ENCODE measurements at places on chromosomes 5 and 9. TPM values are rescaled to one million over a fixed set of nuclear protein-coding genes. Genes with fewer than 3 reads are reported as not detected.

DNA sequence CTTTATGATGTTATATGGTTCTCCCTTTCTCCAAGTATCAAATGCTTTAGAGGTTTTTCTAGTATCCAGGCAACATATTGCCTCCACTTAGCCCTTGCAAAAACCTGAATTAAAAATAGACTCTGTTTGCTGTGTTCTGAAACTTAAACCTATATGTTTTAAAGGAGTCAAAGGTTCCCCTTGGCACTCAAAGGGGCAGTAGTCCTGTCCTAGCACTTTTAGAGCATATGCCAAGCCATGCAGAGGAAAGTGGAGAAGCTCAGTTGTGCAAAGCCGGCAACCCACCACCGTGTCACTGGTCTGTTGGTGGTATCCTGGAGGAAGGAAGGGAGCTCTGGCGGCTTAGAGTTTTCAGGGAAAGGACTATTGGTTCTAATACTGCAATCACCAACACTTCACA is 154.3 kb downstream of the PIP5K1B start:
- H3K27ac ChIP-seq = no peak overlapping the region
- no peaks in the 10 kb centered on the region for H3K36me3 ChIP-seq
- H3K27me3 ChIP-seq = peaks cover 8% of the 10 kb centered on the region
- H3K4me1 ChIP-seq = no peaks in the 10 kb centered on the region
- H3K4me3 ChIP-seq = no peak overlapping the region
- DNase-seq = no peak

The NKD2 gene
- 0.86 TPM for total RNA-seq

GRCh38 chr5:172843825-172844576 is 9.9 kb downstream of the ERGIC1 start:
- no peak overlapping the region for H3K27ac ChIP-seq
- H3K27me3 ChIP-seq = no peaks in the 10 kb centered on the region
- peaks cover 11% of the 10 kb centered on the region for H3K4me1 ChIP-seq
- no peaks in the 10 kb centered on the region for H3K36me3 ChIP-seq
- DNase-seq = no peak

- H3K27me3 ChIP-seq = peaks cover 11% of the 10 kb centered on the region
- no peaks in the 10 kb centered on the region for H3K36me3 ChIP-seq
- peaks cover 4% of the 10 kb centered on the region for H3K4me1 ChIP-seq
These were observed 62.1 kb upstream of the FANCC start for GRCh38 chr9:95379630-95380029.

The PRRX2 gene
- 0.57 TPM for total RNA-seq

The LHX2 gene
- not detected for total RNA-seq

The FGFR4 gene
- total RNA-seq = 2.0 TPM

- no peaks in the 10 kb centered on the region for H3K36me3 ChIP-seq
- H3K27ac ChIP-seq = no peak overlapping the region
- no peak for DNase-seq
These were observed 41.3 kb upstream of the MIER3 start for GRCh38 chr5:56993241-56993640.

GRCh38 chr5:85533341-85534047 is 1084.2 kb upstream of the COX7C start:
- no peak overlapping the region for H3K27ac ChIP-seq
- no peaks in the 10 kb centered on the region for H3K27me3 ChIP-seq
- no peak overlapping the region for H3K4me3 ChIP-seq
- no peak for DNase-seq

DNA sequence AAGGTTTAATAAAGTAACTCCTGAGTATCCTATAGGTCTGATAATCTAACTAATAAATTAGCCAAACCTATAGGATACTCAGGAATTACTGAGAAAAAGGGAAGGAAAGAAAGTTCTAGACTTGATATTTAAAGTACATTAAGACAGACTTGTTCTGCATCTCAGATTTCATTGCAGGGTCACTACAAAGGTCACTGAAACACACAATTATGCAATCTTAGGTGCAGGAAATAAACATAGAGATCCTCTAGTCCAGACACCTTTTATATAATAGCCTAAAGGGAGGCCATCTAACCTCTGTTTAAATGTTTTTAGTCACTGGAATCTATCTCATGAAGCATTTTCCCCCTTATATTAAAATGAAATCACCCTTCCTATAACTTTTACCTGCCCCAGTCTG is 1215.7 kb downstream of the MAT2B start:
- no peak overlapping the region for H3K27ac ChIP-seq
- no peak for DNase-seq
- H3K4me1 ChIP-seq = no peaks in the 10 kb centered on the region
- no peaks in the 10 kb centered on the region for H3K27me3 ChIP-seq
- H3K36me3 ChIP-seq = no peaks in the 10 kb centered on the region
- H3K4me3 ChIP-seq = no peak overlapping the region

The FUBP3 gene
- total RNA-seq = 38.5 TPM

DNA sequence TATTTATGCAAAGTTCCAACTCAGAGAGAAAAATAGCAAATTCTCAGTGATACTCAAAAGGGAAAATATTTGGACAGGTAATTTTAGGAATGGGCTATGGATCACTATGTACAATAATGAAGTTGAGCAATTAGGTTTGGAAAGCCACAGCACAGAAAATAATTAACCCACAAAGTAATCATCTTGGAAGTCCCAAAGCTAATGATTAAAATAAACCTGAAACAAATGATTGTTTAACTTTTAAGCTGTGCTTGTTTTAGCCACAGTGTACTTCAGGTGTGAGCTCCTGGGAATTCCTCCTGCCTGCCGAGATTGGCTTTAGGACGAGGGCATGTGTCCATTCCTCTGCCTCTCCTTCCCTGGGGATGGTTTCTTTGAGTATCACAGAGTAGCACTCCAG is 403.9 kb downstream of the ZSWIM6 start:
- H3K36me3 ChIP-seq = no peaks in the 10 kb centered on the region
- peaks cover 5% of the 10 kb centered on the region for H3K27me3 ChIP-seq
- no peak overlapping the region for H3K27ac ChIP-seq
- no peak for DNase-seq

DNA sequence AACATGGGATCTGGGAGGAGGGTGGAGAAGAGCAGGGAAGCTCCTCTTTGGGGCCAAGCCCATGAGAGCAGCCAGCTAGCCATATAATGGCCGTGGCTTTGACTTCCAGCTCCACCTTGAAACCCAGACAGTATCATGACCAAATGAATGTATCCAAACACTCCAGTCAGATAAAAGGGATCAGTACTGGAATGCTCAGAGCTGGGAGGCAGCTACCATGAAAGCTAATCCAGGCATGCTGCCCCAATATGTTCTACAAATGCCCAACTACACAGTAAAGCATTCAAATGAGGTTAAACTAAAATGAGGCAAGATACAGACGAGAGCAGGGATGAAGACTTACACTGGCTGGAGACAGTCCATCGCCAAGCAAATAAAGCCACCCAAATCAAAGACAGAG is 69.4 kb downstream of the FRMD3 start:
- H3K4me1 ChIP-seq = peaks cover 19% of the 10 kb centered on the region
- H3K4me3 ChIP-seq = no peak overlapping the region
- no peak for DNase-seq
- H3K36me3 ChIP-seq = no peaks in the 10 kb centered on the region
- H3K27me3 ChIP-seq = peaks cover 7% of the 10 kb centered on the region

DNA sequence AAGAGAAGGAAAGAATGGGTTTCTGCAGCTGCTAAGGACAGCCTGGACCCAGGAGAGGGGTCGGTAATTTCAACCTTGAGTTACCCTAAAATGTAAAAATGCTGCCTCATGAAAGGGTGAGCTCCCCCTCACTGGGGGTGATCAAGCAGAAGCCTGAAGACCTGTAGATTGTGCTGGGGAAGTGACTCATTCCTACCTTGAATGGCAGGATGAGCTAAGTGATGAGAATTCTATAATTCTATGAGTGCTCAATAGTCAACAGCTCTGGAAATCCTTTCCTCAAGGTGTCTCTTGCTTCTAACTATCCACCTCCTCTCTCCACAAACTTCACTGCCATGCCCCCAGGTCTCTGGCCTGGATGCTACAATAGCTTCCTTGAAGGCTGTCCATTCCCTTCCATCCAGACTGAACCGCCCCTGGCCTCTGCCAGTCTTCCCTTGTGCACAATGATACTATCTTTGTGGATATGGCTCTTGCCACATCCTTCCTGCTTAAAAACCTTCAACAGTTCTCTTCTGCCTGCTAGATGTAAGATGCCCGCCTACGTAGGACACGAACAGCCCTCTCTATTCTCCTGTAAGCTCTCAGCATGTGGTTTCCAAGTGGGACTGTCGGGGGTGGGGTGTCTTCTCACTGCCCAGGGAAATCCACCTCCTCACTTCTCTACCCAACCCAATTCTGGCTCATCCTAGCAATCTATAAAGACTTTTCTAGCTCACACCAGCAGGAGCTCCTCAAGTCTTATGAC is 50.6 kb downstream of the PTPN3 start:
- H3K4me1 ChIP-seq = peaks cover 18% of the 10 kb centered on the region
- H3K4me3 ChIP-seq = no peak overlapping the region

GRCh38 chr5:82624062-82624461 is 345.9 kb upstream of the RPS23 start:
- no peaks in the 10 kb centered on the region for H3K27me3 ChIP-seq
- no peak overlapping the region for H3K4me3 ChIP-seq
- H3K4me1 ChIP-seq = peaks cover 5% of the 10 kb centered on the region
- DNase-seq = no peak
- H3K36me3 ChIP-seq = no peaks in the 10 kb centered on the region

The CFAP157 gene
- total RNA-seq = not detected

DNA sequence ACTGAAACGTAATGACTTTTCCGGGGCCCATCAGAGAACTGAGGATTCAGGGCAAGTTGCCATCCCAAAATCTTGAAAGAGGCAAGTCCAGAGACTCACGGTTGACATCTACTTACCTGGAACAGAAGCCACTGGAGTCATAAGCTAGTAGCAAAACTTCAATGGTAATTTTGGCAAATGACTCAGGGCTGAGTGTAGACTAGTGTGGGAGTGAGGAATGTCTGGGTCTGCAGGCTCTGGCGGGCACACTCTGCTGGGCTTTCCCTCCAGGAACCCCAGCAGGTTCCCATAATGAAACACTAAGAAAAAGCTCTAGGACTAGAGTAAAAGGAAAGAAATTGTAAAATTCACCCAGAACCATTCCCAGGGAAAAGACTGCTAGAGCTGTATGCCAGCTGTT is 122.9 kb upstream of the NFIL3 start:
- H3K4me1 ChIP-seq = no peaks in the 10 kb centered on the region
- H3K27ac ChIP-seq = no peak overlapping the region
- no peak overlapping the region for H3K4me3 ChIP-seq
- no peak for DNase-seq
- H3K27me3 ChIP-seq = peaks cover 14% of the 10 kb centered on the region

- H3K27ac ChIP-seq = no peak overlapping the region
- H3K4me1 ChIP-seq = peaks cover 2% of the 10 kb centered on the region
- no peak overlapping the region for H3K4me3 ChIP-seq
- peaks cover 10% of the 10 kb centered on the region for H3K27me3 ChIP-seq
- no peaks in the 10 kb centered on the region for H3K36me3 ChIP-seq
These were observed 299.4 kb upstream of the RASA1 start for GRCh38 chr5:86968301-86968753.

- no peak for DNase-seq
- no peak overlapping the region for H3K4me3 ChIP-seq
- H3K36me3 ChIP-seq = no peaks in the 10 kb centered on the region
- no peaks in the 10 kb centered on the region for H3K4me1 ChIP-seq
- no peaks in the 10 kb centered on the region for H3K27me3 ChIP-seq
- H3K27ac ChIP-seq = no peak overlapping the region
These were observed 14.1 kb downstream of the FGF1 start for GRCh38 chr5:142671801-142672200.

The ANKRD31 gene
- 0.66 TPM for total RNA-seq

The GRXCR2 gene
- total RNA-seq = not detected

- H3K4me1 ChIP-seq = no peaks in the 10 kb centered on the region
- DNase-seq = no peak
- no peak overlapping the region for H3K27ac ChIP-seq
- no peaks in the 10 kb centered on the region for H3K36me3 ChIP-seq
These were observed 312.6 kb downstream of the DRD1 start for GRCh38 chr5:175131432-175131831.

GRCh38 chr5:32326216-32326772 is 13.6 kb upstream of the MTMR12 start:
- H3K36me3 ChIP-seq = peaks cover 2% of the 10 kb centered on the region
- no peaks in the 10 kb centered on the region for H3K4me1 ChIP-seq
- no peak for DNase-seq

DNA sequence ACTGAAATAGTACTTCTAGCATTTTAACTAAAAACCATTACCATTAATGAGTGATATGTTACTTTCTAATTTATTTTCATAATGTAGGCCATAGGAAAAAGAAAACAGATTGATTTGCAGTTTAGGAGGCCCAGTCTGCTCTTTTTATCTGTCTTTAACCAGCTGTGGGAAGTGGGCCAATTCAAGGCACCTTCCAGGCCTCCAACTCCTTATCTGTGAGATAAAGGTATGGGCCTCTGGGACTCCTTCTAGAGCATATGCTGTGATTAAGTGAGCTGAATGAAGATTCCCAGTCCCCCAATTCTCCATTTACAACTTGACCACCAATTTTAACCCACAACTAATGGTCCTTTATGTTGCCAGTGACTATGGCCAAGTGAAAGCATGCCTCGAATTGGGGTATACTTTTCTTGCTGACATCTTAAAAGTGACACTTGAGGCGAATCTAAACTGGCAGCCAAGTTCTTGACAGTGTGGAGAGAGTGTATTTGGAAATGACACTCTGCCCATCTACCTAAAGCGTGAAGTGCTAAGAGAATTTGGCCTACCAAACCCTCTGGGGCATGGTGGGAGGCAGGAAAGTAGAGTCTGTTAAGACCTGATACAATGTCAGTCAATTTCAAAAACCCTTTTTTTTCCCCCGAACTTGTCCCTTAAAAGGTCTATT is 88.3 kb downstream of the PIK3R1 start:
- peaks cover 27% of the 10 kb centered on the region for H3K36me3 ChIP-seq
- no peak for DNase-seq
- H3K4me1 ChIP-seq = peaks cover 48% of the 10 kb centered on the region
- peak overlapping the region; percentile 63 for H3K27ac ChIP-seq
- no peaks in the 10 kb centered on the region for H3K27me3 ChIP-seq
- no peak overlapping the region for H3K4me3 ChIP-seq

The ZNG1F gene
- total RNA-seq = 7.3 TPM

DNA sequence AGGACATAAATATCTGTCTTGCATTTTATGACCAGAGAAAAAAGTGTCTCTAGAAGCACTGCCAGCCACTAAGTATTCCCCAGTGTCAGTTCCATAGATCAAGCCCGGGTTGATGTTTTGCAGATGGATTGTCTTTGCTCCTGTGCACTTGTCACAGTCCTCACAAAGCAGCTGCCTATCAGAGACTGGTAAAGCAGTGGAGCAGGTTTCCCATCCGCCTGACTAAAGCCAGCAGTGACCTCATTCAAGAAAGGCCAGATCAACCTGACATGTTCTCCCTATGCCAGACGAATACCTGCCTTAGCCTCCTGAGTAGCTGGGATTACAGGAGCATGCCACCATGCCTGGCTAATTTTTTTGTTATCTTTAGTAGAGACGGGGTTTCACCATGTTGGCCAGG is 26.8 kb upstream of the GARNL3 start:
- no peak for DNase-seq
- H3K27ac ChIP-seq = no peak overlapping the region
- no peaks in the 10 kb centered on the region for H3K36me3 ChIP-seq
- H3K27me3 ChIP-seq = peaks cover 10% of the 10 kb centered on the region

DNA sequence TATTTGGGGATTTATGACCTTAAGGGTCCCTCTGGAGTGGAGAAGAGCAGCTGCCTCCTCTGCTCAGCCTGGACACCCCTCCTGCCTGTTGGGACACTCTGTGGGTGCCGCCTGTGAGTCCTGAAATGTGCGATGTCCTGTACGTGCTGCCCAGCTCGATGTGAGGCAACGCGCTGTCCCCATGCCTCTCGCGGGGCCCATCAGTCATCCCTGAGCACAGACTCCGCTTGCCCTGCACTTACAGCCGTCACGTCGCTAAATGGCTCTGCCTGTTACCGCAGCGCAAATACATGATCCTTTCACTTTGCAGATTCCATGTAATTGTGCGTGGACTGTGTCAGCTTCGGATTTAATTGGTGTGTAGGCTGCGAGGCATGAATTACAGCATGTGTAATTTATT is 27.1 kb downstream of the IRX4 start:
- H3K4me3 ChIP-seq = no peak overlapping the region
- H3K27ac ChIP-seq = no peak overlapping the region
- H3K27me3 ChIP-seq = peaks cover 27% of the 10 kb centered on the region
- H3K36me3 ChIP-seq = no peaks in the 10 kb centered on the region
- no peak for DNase-seq

All from activated CD4-positive, alpha-beta T cell treated with anti-CD3 and anti-CD28 coated beads for 36 hours (primary cell).